Mammary epithelial cell (primary cell): ENCODE measurements at places on chromosomes 4 and X. TPM values are rescaled to one million over a fixed set of nuclear protein-coding genes. Genes with fewer than 3 reads are reported as not detected.

- no peak for DNase-seq
These were observed 688.0 kb downstream of the PCDH19 start for GRCh38 chrX:99722094-99722493.

GRCh38 chr4:184437565-184438265, 36.6 kb downstream of the IRF2 start:
- no peak for DNase-seq

HPGD gene
- total RNA-seq, result 1.2 TPM

TBC1D9 gene
- 23.5 and 29.1 TPM in 2 replicates for total RNA-seq

- DNase-seq, result peak; percentile 74
These were observed 82.3 kb downstream of the NEK1 start for GRCh38 chr4:169530048-169530447.

- DNase-seq, result no peak
These were observed 39.8 kb downstream of the SPCS3 start for GRCh38 chr4:176359590-176359989.

DNA sequence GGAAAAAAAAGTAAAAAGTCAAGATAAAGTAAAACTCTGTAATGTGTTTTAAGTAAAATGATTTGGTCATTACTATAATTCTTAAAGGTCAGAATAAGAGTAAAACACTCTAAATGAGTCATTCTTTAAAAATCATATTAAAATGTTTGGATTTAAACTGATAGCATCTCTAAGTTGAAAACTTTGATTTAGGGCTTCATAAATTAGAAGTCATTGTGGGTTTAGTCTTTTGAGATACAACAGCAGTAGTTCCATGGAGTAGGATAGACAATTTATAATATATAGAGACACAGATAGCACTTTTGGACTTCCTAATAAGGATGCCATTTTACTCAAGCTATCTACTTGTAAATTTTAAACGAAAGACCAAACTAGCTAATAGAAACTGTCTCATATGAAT, 77.1 kb upstream of the PABPC4L start:
- DNase-seq, result no peak

PRKG2 gene
- 2.1 and 2.4 TPM in 2 replicates for total RNA-seq

GRCh38 chrX:11422525-11422857, 129.3 kb downstream of the AMELX start:
- DNase-seq, result no peak

DNA sequence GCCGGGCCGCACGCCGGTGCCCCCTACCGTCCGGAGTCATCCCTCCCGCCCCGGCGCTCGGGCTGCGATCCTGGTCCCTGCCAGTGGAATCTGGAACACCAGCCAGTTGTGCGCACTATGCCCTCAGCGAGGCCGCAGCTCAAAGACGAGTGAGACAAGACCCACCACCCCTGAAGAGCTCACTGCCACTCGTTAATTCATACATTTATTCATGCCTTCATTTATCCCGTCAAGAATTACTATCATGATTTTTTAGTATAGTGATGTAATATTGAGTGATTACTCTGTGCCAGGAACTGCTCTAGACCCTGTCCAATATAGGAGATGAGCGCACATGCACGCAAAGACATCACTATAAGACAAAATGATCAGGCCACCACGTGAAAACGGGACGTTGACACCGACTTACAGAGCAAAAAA, 247 bp upstream of the PPA2 start:
- peak; percentile 81 for DNase-seq

CXorf65 gene
- not detected for total RNA-seq

- DNase-seq, result no peak
These were observed 436.2 kb downstream of the FAT4 start for GRCh38 chr4:125750828-125751466.

DNA sequence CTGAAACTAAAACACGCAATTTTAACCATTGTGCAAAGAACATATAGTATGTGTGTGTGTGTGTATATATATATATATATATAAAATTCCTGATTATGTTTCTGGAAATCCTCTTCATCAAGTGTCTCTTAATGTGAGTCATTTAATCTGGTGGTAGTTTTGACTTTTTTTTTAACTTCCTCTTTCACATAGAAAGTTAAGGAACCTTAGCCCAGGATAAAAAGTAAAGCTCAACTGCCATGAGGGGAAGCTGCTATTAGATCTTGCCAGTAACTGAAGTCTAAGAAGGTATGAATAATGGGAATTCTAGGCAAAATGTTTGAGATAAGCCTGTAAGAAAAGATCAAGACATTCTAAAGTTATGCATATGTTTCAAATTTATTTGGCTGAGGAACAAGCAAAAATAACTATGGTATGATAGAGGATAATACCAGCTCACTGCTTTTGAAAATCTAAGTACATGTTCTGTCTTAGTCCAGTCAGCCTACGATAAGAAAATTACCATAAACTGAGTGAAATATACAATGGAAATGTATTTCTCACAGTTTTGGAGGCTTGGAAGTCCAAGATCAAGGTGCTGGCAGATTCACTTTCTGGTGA, 757.0 kb downstream of the TRAM1L1 start:
- no peak for DNase-seq

DNA sequence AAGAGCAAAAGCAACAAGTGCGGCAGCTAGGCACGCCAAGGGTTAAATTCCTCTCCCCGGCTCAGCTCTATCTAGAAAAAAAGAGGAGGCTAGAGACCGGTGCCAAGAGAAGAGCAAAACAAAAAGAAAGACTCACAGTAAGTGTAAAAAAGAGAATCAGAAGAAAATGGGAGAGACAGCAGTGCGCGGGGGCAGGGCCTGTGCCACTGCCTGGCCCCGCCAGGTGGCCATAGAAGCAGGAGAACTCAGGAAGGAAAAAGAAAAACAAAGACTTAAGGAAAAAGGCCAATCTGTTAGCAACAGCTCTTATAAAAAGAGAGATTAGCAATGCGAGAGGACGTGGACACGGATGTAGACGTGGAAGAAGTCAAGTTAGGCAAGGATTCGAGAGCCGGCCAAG, 3.2 kb downstream of the ACOX3 start:
- DNase-seq, result no peak
